ENCODE measurements at places on chromosomes 5 and 9. TPM values are rescaled to one million over a fixed set of nuclear protein-coding genes. Genes with fewer than 3 reads are reported as not detected.

DNA sequence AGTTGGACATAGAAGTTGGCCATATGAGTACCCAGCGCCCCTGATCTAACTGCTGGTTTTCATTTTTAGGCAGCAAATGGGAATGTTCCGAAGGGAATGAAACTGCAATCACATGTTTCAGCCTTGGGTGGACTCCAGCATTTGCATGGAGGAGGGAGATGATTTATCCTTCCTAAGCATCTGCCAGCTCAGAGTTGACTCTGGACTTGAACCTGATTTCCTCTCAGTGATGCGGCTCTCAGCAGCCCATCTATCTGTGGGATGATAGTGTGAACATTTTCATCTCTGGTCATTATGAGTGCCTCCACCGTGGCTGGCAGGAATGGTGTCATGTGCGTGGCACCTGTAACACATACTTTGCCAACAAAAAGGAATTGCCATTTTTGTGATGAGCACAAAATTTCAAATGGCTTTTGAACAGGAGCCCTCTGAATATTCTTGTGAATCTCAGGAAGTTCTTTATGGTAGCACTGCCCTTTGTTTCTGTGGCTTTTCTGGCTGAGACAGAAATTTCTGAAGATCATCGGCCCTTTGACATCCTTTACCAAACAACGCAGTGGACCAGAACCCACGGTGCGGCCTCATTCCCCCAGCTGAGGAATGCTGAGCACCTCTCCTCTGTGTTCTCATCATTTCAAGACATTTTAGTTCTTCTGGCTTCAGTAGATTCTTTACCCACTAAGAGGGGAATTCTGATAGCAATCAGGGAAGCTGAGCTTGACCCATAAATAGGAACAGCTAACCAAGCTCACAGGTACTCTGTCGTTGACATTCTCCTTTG lies 28.5 kb downstream of the FUBP3 start:
- DNase-seq = no peak

The PCDHB13 gene
- total RNA-seq = 4.2 TPM

DNA sequence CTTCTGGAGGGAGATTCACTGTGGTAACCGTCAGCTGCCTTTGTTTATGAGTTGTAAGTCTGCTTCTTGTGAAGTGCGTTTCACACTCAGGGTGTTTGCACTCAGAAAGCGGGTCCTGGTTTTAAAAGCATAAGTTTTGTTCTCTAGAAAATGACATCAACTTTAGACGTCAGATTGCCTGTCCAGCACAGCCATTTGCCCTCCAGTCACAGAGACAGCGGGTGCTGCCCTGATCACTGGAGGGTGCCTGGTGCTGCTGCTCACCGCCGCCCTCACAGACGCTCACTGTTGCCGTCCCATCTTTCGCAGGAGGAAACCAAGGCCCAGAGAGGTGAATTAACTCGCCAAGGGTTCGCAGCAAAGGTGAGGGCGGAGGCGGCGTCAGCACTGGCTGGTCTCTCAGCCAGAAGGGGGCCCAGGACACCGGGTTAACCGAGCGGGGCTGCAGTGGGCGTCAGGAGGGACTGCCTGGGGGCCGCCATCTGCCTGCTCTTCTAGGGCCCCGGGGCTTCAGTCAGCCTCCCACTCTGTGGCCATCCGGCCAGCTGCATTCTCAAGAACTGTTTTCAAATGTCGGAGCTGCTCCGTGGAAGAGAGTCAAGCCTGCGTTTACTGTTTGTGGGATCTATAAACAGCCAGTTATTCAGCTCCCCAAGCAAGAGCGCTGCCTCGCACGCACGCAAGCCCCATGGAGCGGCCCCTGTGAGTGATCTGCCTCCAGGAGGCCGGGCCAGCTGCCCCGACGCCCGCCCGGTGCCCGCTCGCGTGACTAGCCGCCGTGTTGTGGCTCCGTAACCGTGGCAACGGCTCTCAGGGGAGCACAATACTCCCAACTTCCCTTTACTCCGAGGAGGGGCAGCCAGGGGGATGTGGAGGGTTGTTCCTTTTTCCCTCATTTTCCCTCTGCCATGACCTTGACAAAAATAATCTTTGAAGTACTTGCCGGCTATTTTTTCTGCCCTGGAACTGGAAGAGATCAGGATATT lies 43.4 kb upstream of the EXOC3 start:
- peak; percentile 98 for DNase-seq

The INSL4 gene
- total RNA-seq = not detected

DNA sequence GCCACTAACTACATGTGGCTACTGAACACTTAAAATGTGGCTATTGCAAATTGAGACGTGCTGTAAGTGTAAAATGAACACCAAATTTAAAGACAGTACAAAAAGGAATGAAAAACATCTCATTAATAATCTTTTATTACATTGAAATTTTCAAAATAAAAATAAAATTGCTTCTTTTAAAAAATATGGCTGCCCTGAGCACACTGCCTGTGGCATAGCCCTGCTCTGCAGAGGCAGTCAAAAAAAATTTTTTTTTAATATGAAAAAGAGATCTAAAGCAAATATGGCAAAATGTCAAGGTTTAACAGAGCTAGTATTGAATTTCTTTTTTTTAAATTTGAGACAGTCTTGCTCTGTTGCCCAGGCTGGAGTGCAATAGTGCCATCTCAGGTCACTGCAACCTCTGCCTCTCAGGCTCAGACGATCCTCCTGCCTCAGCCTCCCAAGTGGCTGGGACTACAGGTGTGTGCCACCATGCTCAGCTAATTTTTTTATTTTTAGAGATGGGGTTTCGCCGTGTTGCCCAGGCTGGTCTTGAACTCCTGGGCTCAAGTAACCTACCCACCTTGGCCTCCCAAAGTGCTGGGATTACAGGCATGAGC lies 25.6 kb downstream of the CARNMT1 start:
- DNase-seq = no peak

The DPYSL3 gene
- 344 TPM for total RNA-seq

The MUSK gene
- total RNA-seq = 1.6 TPM

- DNase-seq = no peak
Observed at GRCh38 chr5:15783734-15784133, 283.8 kb downstream of the FBXL7 start.

DNA sequence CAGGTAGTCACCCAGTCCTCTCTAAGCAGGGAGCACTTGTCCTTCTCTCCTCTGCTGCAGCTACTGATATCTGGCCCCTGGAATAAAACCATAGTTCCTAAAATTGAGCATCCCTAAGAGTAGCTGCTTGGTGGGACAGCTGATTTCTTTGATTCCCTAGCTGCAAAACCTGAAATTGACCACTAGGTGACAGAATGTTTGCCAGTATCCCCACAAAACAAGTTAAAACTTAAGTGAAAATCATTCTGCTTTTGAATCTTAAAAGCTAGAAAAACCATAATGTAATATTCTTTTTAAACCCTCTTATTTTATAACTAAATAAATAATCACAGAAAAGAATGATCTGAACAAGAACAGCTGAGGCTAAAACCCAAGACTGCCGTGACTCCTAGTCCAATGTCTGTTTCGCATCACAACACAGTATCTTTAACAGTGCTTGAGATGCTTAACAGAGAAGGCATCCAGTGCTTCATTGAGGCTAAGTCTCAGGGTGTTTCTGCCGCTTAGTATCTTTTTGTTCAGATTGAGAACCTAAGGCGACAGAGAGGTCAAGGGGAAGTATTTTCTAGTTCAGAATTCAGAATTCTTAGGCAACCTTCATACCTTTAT lies 24.4 kb upstream of the TAL2 start:
- no peak for DNase-seq

The PCDHGA11 gene
- total RNA-seq = 7.1 TPM
